ENCODE measurements at places on chromosomes 1 and 21.

- DNase-seq = no peak
These were observed 46.7 kb upstream of the GUCA2A start for GRCh38 chr1:42211224-42211623.

- no peak for DNase-seq
These were observed 13.2 kb upstream of the CDC7 start for GRCh38 chr1:91487469-91487868.

GRCh38 chr1:199287647-199288046 is 648.8 kb downstream of the PTPRC start:
- DNase-seq = no peak

DNA sequence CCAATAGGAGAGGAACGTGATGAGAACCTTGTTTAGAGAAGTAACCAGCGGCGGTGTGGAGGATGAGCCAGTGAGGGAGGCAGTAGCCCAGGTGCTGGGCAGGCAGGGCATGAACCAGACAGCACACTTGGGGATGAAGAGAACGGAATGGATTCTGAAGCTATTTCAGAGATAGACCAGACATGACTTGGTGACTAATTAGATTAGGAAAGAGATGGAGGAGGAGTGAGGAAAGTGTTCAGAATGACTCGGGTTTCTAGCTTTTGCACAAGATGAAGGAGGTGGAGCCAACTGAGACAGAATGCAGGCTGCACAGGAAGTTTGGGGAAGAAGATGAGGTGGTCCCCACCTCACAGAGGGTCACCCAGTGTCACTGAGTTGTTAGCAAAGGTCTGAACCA is 5.1 kb downstream of the PEF1 start:
- DNase-seq = no peak

DNA sequence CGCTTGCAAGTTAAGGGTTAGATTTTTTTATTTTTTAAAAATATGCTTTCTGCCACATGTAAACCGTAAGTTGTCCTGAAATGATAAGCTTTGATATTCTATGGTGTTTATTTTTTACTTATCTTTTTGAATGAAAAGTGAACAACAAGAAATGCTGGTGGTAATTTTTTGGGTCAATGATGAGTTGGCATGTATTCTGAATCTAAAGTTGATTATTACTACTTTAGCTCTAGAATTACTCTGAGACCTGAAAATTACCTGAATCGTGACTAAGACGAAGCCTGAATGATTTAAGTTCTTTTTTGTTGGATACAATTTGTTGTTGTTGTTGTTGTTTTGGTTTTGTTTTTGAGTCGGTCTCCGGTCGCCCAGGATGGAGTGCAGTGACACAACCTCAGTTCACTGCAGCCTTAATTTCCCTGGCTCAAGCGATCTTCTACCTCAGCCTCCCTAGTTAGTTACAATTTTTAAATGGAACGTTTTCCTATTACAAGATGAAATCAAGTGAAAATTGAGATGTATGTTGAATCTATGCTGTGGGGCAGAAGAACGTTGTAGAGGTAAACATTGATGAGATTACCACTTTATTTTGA is 941 bp downstream of the RABGGTB start:
- no peak for DNase-seq

- no peak for DNase-seq
These were observed 838.8 kb upstream of the ADAMTS5 start for GRCh38 chr21:27805696-27806095.

GRCh38 chr1:54845772-54846171 is 41.2 kb downstream of the DHCR24 start:
- no peak for DNase-seq

GRCh38 chr1:64302971-64303370 is 99.5 kb downstream of the UBE2U start:
- no peak for DNase-seq

- DNase-seq = no peak
These were observed 43.8 kb downstream of the NCF2 start for GRCh38 chr1:183546427-183546826.

DNA sequence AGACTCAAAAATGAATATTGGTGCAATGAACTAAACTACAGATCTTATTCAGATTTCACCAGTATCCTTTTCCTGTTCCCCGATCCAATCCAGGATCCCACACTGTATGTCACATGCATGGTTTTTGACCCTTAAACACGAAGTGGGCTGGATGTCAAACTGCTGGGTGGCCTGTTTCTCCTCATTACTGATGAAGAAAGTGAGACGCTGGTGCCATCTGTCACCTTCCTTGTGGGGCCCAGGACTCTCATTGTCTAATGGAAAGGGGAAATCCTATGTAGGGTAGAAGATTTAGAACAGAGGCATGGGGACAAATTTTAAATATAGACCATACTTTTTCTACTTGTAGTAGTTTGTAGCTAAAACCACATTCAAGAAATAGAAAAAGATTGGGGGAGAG is 56.2 kb downstream of the DISC1 start:
- no peak for DNase-seq

- DNase-seq = no peak
These were observed 262.0 kb downstream of the TNR start for GRCh38 chr1:175481126-175482070.

- DNase-seq = no peak
These were observed 4.4 kb downstream of the S100A8 start for GRCh38 chr1:153386500-153386901.
